Activated T-cell treated with anti-CD3 and anti-CD28 coated beads for 48 hours (primary cell): ENCODE measurements at places on chromosomes 12 and 14.
A peak's percentile ranks its signal among the peaks of the same experiment; 100 is the strongest.

GRCh38 chr14:58296726-58297125 lies 1.6 kb upstream of the ARID4A start:
- DNase-seq = no peak

DNA sequence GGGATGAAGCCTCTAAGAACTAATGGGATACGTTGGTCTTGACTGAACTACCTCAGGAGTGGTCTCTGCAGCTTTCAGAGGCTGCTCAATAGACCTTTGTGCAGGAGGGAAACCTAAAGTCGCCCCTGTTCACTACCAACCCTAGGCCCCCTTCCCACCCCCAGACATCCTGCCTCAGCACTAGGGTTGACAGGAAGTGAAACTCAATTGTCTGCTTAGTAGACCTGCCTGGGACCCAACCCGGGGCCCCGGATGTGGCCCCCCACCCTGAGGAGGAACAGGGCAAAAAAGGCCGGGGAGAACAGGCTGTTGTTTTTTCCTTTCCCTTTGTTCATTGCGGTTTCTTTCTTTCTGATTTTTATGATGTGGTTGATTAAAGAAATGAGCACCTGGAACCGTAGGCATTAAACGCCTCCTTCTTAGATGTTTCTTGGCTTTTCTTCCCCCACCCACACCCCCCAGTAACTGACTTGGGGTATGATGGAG lies 1.6 kb upstream of the DGKA start:
- DNase-seq = peak; percentile 81

- DNase-seq = peak; percentile 20
Measured at GRCh38 chr12:2959505-2960389, 550 bp downstream of the TEAD4 start.

GRCh38 chr12:89333564-89334252 lies 18.6 kb downstream of the DUSP6 start:
- no peak for DNase-seq

- DNase-seq = peak; percentile 39
Measured at GRCh38 chr14:103372552-103373304, 12.5 kb upstream of the MARK3 start.

DNA sequence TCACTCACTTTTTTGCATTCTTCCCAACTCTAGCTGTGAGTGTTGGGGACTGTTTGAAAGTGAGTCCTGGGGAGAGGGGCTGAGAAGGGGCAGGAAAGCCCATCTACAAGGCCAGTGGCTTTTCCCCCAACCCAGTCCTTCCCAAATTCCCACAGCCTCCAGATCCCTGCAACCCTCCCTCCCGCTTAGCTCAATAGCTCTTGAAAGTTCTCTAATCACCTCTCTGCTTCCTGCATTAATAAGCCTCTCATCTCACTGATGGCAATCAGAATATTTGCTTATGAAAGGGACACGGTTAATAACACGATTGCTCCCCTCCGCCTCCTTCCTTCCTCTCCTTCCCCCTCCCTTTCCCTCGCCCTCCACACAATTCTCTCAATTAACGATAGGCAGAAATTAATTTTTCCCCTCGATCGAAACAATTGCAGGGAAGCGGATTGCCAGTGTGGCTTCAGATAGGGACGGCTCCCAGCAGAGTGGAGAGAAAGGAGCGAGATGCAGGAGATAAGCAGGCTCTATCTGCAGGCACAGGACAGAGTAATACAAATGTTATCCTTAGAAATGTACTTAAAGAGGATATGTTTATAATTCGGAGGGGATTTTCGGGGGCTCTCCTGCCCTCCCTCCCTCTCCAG lies 15.1 kb upstream of the GPATCH2L start:
- DNase-seq = no peak

DNA sequence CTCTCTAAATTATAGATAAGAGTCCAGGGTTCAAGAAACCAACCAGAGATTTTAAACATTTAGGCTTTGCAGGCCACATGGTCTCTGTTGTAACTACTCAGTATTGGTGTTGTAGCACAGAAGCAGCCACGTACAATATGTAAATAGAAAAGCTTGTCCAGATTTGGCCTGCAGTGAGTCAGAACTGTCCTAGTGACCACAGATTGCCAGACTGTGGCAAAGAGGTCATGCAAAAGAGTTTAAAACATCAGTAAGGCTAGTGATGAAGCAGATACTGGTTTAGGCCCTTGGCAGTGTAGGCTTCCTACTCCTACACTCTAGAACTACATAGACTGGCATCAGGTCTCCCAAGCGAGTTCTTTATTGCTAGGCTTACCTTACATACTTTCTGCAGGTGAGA lies 117.6 kb upstream of the GARIN6 start:
- no peak for DNase-seq

- no peak for DNase-seq
Measured at GRCh38 chr14:90630171-90630806, 185.9 kb downstream of the TTC7B start.

GRCh38 chr14:77067632-77068516 lies 30.2 kb upstream of the CIPC start:
- DNase-seq = peak; percentile 50

DNA sequence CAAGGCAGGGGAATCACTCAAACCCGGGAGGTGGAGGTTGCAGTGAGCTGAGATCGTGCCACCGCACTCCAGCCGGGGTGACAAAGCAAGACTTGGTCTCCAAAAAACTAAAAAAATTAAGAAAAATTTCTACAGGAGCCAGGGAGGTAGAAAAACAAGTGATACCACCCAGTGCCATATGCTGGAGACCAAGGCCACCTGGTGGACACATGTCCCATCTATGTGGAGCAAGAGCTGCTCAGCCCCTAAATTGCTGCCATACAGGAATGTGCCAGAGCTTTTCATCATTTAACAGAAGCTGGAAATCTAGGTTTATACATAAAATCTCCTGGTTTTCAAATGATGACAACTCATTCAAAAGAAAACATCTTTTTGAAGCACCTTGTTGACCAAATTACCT lies 61.4 kb upstream of the ELK3 start:
- DNase-seq = no peak

DNA sequence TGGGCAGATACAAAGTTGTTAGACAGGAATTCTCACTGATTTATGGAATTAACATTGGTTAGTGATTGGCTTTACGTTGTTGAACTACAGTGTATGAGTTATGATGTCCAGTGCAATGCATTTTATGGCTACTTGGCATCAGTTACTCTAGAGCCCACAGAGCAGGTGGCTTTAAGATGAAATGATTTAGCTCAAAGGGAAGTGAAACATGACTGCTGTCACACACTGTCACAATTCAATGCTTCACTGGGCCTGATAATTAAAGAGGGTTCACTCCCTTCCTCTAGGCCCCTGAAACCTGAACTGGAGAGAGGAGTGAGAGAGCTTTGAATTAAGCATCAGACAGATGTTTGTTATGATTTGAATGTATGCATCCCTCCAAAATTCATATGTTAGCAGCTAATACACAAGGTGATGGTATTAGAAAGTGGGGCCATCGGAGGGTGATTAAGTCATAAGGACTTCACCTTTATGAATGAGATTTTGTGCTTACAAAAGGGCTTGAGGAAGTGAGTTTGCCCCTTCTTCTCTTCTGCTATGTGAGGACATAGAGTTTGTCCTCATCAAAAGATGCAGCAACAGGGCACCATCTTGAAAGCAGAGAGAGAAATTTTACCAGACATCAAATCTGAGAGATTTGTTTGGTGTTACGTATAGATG lies 175.8 kb upstream of the GRIN2B start:
- no peak for DNase-seq

DNA sequence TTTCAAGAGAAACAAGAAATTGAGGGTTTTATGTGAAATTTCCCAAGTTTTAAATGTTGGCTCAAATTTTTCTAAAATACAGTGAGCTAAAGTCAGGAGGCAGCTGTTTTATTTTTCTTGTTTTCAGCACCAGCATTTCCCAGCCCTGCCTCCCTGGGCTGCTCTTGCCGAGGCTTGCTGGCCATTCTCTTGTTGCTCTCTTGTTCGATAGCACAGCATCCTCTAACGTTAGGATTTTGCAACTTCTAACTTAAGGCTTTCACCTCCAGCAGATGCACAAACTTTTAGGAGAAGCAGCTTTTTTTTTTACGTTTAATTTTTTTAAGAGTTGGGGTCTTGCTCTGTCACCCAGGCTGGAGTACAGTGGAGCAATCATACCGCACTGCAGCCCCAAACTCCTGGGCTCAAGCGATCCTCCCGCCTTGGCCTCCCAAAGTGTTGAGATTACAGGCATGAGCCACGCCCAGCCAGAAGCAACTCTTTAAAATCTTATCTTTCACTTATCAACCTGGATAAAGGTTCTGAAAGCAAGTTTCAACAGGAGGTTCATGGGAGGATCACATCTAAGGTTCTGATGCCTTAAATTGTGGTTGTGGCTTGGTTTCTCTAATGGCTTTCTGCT lies 40.2 kb downstream of the B4GALNT3 start:
- no peak for DNase-seq
